GM12878 (cell line): ENCODE measurements at places on chromosomes 5 and 9. TPM values are rescaled to one million over a fixed set of nuclear protein-coding genes. Genes with fewer than 3 reads are reported as not detected.

Gene GABRP
- total RNA-seq = not detected in 2 replicates

Gene NDUFS4
- 69.9 and 73.9 TPM in 2 replicates for total RNA-seq

Gene PALM2AKAP2
- 0.43 TPM in 1 of 2 replicates, not detected in the other for total RNA-seq

Gene SLC4A9
- 0.05 TPM in 1 of 2 replicates, not detected in the other for total RNA-seq

Gene CDH6
- total RNA-seq = not detected in 2 replicates

Gene FBP2
- not detected in 2 replicates for total RNA-seq

Gene PRRC2B
- 150 and 155 TPM in 2 replicates for total RNA-seq

Gene OR1Q1
- not detected in 2 replicates for total RNA-seq

Gene TGFBI
- total RNA-seq = 0.64 and 1.3 TPM in 2 replicates

Gene CDH10
- not detected in 2 replicates for total RNA-seq

Gene ADAMTSL2
- 0.05 TPM in 1 of 2 replicates, not detected in the other for total RNA-seq

Gene MSMP
- total RNA-seq = 1.1 and 2.4 TPM in 2 replicates

Gene MCTP1
- 19.1 and 21.5 TPM in 2 replicates for total RNA-seq

Gene ERGIC1
- total RNA-seq = 90.0 and 97.6 TPM in 2 replicates

Gene SVEP1
- total RNA-seq = 0.03 and 0.05 TPM in 2 replicates

Gene TSSK1B
- not detected in 2 replicates for total RNA-seq

Gene TERT
- total RNA-seq = 14.8 and 21.5 TPM in 2 replicates

Gene LCN15
- total RNA-seq = not detected in 2 replicates

Gene RGS7BP
- not detected in 2 replicates for total RNA-seq

Gene DBH
- not detected in 2 replicates for total RNA-seq

Gene SLC1A3
- 3.4 TPM in 2 replicates for total RNA-seq

Gene TRIP13
- 21.9 and 27.9 TPM in 2 replicates for total RNA-seq

Gene ZSWIM6
- total RNA-seq = 5.9 and 6.2 TPM in 2 replicates

Gene TUSC1
- total RNA-seq = not detected in 2 replicates

Gene ZDHHC11
- 0.61 and 1.4 TPM in 2 replicates for total RNA-seq

Gene SPINK5
- not detected in 2 replicates for total RNA-seq

Gene PLCXD3
- not detected in 2 replicates for total RNA-seq

Gene SHISAL2B
- not detected in 2 replicates for total RNA-seq

Gene DOCK8
- total RNA-seq = 90.6 and 100 TPM in 2 replicates

Gene NR2F1
- total RNA-seq = 0.32 and 0.36 TPM in 2 replicates

Gene ARL14EPL
- total RNA-seq = not detected in 2 replicates

Gene CA9
- total RNA-seq = 4.0 TPM in 2 replicates

Gene PKD2L2
- 0.36 TPM in 1 of 2 replicates, not detected in the other for total RNA-seq

Gene CEL
- total RNA-seq = 4.1 and 4.6 TPM in 2 replicates

Gene HSD17B4
- total RNA-seq = 90.0 and 103 TPM in 2 replicates

Gene CKMT2
- total RNA-seq = not detected in 2 replicates

Gene MYMK
- not detected in 2 replicates for total RNA-seq

Gene TMEM245
- 19.2 and 20.0 TPM in 2 replicates for total RNA-seq

Gene GRM6
- not detected in 2 replicates for total RNA-seq

Gene NR5A1
- total RNA-seq = 0.18 and 0.27 TPM in 2 replicates

Gene ST8SIA4
- 29.4 and 30.3 TPM in 2 replicates for total RNA-seq

Gene ANXA1
- total RNA-seq = 8.2 and 9.3 TPM in 2 replicates

Gene SV2C
- 1.1 TPM in 2 replicates for total RNA-seq

Gene ASTN2
- total RNA-seq = 6.9 and 7.5 TPM in 2 replicates

Gene DMGDH
- total RNA-seq = 0.56 TPM in 1 of 2 replicates, not detected in the other

Gene RORB
- total RNA-seq = not detected in 2 replicates

Gene NRG2
- 21.0 and 21.7 TPM in 2 replicates for total RNA-seq

Gene ENHO
- not detected in 2 replicates for total RNA-seq

Gene PCDHB14
- not detected in 2 replicates for total RNA-seq

Gene TAF11L10
- not detected in 2 replicates for total RNA-seq

Gene NSUN2
- total RNA-seq = 80.2 and 90.9 TPM in 2 replicates

Gene RLN1
- 0.80 and 0.90 TPM in 2 replicates for total RNA-seq

Gene ITGA1
- total RNA-seq = 0.26 and 0.40 TPM in 2 replicates

Gene FOXD4
- total RNA-seq = 0.24 TPM in 1 of 2 replicates, not detected in the other

Gene TMEM215
- not detected in 2 replicates for total RNA-seq
